GM12865 (cell line): ENCODE measurements at places on chromosomes 3 and 15.

GRCh38 chr3:181700168-181701087 lies 11.3 kb upstream of the SOX2 start:
- DNase-seq = peak; percentile 76

DNA sequence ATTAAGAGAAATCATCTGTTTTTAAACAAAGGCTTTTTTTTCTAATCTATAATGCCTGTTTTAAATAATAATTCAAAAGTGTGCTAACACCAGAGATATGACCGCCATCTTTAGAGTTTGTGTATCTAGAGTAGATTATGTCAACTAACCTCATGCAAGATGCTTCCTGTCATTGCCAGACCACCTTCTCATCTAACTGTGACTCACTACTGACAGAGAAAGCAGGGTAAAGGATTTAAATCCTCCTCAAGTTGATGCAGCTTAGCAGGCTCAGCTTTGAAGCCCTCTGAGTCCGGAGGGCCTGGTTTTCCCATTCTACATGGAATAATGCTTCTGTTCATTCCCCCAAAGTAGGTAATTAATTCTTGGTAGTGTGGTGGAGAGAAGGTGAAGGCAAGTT lies 108.5 kb downstream of the ECT2 start:
- no peak for DNase-seq

- no peak for DNase-seq
Measured at GRCh38 chr3:47120138-47120537, 43.8 kb downstream of the SETD2 start.

DNA sequence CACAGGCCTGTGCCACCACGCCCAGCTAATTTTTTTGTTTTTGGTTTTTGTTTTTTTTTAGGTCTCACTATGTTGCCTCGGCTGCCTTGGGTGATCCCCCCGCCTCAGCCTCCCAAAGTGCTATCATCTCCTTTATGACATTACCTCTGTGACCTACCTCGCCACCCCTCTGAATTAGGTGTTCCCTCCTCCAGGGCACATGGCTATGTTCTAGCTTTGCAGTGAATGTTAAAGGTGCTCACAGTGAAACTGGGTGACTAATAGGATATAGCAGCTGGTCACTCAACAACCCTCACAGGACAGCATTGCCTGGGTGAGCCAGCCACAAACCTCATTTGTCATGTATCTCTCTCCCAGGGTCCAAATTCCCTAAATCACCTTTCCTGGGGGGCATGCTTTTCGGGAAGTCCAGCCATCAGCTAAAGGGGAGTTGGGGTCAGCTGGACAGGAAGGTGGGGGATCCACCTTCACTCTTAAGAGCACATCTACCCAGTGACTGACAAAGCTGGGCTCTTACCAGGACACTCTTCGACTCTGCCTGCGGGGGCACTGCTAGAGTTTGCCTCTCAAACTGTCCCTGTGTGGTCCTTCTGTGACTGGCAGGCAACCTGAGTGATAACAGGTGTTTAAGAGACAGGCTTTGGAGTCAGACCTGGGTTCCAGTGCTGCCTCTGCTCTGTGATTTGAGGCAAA lies 1.6 kb upstream of the TTLL3 start:
- peak; percentile 72 for DNase-seq

- DNase-seq = no peak
Measured at GRCh38 chr3:147373301-147373700, 33.0 kb downstream of the ZIC4 start.

GRCh38 chr15:52649686-52650085 lies 29.5 kb downstream of the ATOSA start:
- no peak for DNase-seq

DNA sequence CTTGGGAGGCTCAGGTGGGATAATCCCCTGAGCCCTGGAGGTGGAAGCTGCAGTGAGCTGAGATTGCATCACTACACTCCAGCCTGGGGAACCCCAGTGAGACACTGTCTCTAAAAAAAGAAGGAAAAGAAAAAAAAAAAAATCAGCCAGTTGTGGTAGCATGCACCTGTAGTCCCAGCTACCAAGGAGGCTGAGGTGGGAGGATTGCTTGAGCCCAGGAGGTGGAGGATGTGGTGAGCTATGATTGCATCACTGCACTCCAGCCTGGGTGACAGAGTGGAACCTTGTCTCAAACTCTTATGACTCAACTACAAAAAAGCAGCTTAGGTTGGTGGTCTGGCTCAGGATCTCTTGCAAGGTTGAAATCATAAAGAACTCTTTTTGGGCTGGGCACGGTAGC lies 19.3 kb upstream of the GPX1 start:
- peak; percentile 45 for DNase-seq

- DNase-seq = peak; percentile 76
Measured at GRCh38 chr15:82647835-82648256, 683 bp upstream of the CPEB1 start.

DNA sequence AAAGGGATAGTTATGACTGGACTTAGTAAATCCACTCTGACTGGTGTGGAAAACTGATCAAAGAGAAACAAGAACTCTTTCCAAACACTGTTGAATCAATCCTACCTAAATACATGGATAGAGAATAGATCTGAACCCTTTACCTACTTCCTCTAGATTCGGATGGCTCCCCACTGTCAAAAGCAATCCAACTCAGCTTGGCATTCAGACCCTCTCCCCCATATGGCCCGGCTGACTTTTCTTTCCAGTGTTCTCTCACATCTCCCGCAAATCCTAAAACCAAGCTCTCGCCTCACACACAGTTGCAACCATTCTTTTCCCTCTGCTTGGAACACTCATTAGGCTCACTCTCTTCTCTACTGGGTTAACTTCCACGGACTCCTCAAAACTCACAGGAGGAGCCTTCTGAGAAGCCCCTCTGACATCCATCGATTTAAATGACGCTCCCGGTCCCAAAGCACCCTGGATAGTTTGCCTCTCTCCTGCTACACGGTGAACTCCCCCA lies 639 bp downstream of the SPICE1 start:
- DNase-seq = no peak

DNA sequence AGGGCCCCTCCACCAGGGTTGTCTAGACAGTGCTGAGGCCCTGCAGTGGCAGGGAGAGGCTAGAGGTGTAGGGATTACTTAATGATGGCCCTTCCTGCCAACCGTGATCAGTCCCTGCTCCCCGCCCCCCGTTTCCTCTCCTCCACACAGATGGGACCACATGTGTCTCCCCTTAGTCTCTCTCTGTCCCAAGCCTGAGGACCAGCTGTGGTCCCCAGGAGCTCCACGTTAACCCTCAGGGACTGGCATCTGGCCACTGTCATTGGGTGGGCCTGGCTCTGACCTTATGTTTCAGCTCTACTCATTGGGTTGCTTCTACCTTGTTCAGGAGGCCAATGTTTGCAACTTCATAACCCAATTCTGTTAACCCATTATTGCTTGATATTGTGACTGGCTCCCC lies 6.0 kb upstream of the ALPK3 start:
- DNase-seq = no peak

GRCh38 chr3:32989171-32989570 lies 37.7 kb downstream of the CCR4 start:
- DNase-seq = peak; percentile 43

GRCh38 chr3:169583269-169583668 lies 80.2 kb downstream of the MECOM start:
- no peak for DNase-seq

DNA sequence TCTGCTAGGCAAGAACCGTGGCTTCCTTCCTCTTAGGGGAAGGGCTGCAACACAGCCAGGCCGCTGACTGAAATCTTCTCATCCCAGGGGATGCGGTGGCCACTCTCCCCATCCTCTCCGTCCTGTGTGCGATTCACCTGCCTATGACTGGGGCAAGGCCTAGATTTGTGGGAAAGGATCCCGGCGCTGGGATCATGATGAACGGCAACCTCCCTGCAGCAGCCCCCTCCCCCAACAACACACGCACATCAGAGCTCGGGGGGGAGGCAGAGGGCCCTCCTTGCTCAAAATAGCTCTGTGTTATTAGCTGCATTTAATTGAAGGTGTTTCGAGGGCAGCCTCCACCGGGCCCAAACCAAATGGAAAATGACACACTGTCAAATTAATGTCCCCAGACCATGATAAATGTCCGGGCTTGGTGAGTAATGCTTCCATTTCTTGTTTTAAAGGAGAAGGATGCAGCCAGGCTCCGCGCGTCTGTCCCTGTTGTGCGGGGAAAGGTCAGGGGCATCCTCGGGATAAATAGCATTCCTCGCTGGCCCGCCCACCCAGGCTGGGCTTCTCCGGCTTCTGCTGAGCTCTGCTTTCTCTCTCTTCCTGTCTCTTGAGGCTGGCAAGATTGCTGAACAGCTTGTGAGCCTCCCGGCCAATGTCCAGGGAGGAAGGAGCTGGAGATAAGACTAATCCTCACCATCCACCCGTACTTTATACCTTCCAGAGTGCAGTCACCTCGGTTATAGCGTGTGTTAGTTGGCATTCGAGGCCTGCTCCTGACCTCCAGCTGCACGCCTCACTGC lies 56.4 kb upstream of the TLE3 start:
- no peak for DNase-seq

DNA sequence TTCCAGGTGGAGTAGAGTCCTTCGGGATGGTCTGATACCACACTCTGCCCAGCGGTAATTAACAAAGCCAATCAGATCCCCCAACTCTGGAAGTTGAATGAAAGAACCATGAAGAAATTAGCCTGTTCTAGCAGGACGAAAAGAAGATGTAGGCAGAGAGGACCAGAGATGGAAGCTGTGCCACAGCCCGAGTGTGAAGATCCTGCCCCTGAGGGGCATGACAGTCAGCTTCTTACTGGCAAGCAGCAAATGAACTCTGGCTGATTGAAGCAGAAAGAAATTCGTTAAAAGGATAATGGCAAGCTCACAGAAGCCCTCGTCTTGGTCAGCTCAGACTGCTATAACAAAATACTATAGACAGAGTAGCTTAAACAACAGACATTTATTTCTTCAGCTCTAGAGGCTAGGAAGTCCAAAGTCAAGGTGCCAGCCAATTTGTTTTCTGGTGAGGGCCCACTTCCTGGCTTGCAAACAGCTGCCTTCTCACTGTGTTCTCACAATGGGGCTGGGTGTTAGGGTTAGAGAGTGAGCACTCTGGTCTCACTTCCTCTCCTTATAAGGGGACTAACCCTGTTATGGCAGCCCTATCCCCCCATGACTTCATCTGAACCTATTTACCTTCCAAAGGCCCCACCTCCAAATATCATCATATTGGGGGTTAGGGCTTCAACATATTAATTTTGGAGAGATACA lies 307.1 kb downstream of the VPS13C start:
- DNase-seq = no peak

GRCh38 chr3:62670351-62670750 lies 204.9 kb downstream of the CADPS start:
- no peak for DNase-seq

DNA sequence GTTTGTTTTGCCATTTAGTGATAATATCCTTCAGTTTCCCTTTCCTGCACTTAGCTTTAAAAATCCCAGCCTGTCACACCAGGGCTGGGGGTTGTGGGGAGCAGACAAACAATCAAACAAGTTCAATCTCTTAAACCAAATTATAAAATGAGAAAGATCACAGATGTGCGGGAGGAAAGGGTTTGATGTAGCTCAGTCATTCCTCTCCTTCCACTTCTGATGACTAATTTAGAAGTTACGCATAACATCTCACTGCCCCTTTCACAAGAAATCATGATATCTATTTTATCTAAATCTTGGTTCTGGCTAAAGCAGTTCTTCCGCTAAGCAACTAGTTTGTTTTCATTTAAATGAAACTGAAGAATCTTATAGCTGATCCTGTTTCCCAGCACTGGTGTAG lies 34.1 kb upstream of the ATG7 start:
- DNase-seq = peak; percentile 32

GRCh38 chr3:89859757-89860156 lies 752.3 kb downstream of the EPHA3 start:
- DNase-seq = no peak

DNA sequence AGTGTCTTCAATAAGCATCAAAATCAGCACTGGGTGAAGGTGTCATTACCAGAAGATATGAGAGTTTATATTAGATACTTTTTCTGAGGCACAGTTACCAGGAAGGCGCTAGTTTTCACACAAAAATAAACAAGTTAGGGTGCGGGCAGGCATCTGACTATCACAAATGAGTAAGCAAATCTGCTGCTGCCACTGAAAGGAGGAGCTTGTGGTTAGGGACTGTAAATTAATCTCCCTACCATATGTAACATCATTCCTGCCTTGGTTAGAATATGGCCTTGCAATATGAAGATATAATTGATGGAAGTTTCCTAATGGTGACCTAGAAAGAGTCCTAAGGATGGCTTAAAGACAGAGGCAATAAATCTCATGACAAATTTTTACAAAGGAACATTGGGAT lies 19.5 kb upstream of the EID1 start:
- no peak for DNase-seq

DNA sequence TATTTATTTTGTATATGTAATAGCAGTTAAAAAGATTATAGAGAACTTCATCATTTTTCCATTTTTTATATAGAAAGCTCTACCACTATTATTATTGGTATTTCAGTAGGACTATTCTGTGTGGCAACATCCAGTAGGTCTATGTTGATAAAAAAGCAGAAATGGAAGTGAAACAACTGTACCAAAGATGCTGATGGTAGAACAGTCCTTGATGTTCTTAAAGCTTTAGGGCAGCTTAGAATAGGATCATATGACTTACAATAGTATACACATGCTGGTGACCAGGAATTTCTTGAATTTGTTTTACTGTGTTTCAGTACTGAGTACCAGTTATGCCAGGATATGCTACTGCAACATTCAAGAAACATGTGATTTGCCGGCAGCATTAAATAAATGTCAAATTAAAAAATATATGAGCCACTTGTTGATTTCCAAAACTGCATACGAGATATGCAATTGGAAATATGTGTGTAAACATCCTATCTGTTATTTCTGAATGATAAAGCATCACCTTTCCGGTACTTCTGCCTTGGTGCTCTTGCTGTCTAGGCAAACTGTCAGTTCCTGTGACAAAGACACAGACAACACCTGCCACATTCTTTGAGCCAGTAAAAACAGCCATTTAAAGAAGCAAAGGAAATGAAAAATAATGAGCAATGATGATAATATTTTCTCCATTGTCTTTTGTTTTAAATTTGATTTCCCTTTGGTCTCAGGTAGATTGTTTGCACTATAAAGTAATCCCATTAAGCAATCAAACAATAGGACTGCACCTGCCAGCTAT lies 649.2 kb downstream of the ZPLD1 start:
- no peak for DNase-seq

GRCh38 chr3:168865022-168865551 lies 769.4 kb upstream of the GOLIM4 start:
- peak; percentile 26 for DNase-seq

DNA sequence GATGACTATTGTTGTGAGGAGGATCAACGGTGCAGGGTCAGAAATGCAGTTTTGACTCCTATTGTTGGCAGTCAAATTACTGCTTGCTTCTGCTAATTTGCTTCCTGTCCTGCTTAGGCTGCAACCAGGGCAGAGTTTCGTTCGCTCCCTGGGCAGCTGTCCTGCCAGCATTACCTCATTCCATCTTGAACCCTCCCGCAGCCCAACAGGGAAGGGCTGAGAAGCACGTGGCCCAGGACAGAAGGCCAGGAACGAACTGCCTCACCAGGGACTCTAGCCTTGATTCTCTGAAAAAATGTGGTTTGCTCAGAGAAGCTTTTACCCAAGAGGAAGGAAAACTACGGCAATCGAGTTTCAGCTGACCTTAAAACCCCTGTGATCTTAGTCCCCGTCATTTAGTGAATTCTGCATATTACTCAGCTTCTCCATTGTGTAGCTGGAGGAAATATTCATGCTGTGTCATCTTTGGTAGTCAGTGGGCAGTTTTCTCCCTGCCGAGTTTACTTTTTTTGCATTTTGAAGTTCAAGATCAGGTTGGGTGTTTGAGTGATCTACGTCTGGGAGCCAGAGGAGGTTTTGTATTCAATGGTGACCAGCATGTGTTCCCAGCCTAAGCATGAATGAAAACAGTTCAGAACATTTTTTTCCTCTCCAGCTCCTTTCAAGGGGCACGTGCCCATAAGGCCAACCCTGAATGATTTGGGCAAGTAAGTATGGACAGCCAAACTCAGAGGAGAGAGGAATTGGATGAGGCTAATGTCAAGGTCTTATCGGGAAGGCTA lies 23.0 kb downstream of the TLNRD1 start:
- peak; percentile 95 for DNase-seq
